ENCODE measurements at places on chromosomes 5 and 9.

- H3K27ac ChIP-seq, result no peak overlapping the region
- no peaks in the 10 kb centered on the region for H3K27me3 ChIP-seq
- no peaks in the 10 kb centered on the region for H3K36me3 ChIP-seq
- H3K4me3 ChIP-seq, result no peak overlapping the region
- no peaks in the 10 kb centered on the region for H3K4me1 ChIP-seq
- DNase-seq, result no peak
These were observed 22.0 kb downstream of the ENHO start for GRCh38 chr9:34500623-34501267.

DNA sequence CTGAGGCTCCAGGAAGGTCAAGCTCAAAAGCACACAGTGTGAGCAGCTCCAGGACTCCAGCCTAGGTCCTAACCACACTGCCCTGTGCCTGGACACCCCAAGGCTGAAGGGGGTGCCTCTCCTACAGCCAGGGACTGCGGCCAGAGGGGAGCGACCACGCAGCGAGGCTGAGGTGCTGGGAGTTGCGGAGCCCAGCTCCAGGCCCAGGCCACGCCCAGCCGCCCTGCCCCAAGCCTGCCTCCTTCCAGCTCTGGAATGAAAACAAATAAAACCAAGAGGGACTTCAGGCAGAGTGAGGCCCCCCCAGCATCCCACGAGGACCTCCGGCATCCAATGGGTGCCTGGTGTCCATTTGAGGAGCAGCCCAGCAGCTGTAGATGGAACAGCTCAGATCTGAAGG, 15.2 kb downstream of the VAV2 start:
- peaks cover 2% of the 10 kb centered on the region for H3K4me1 ChIP-seq
- no peak overlapping the region for H3K27ac ChIP-seq
- DNase-seq, result no peak
- no peaks in the 10 kb centered on the region for H3K27me3 ChIP-seq
- H3K4me3 ChIP-seq, result no peak overlapping the region

DNA sequence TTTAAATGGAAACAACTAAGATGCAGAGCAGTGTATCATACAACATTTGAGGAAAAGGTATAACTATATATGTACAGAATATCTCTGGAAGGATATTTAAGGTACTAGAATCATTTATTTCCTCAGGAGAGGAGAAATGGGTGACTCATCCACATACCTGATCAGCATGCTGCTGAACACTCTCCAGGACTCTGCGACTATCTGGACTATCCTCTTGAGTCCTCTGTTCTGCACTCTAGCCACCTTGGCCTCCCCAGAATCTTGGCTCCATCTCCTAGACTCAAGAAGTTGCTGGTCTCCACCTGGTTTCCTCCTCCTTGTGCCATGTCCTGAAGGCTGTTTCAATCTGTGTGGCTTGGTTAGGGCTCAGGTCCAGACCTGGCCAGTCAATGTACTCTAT, 8.8 kb upstream of the PRDM6 start:
- H3K27me3 ChIP-seq, result peaks cover 13% of the 10 kb centered on the region
- H3K36me3 ChIP-seq, result no peaks in the 10 kb centered on the region
- no peaks in the 10 kb centered on the region for H3K4me1 ChIP-seq

GRCh38 chr9:76785501-76785900, 21.3 kb downstream of the PCA3 start:
- no peak for DNase-seq
- H3K4me3 ChIP-seq, result no peak overlapping the region
- no peaks in the 10 kb centered on the region for H3K36me3 ChIP-seq
- H3K27ac ChIP-seq, result no peak overlapping the region
- H3K4me1 ChIP-seq, result no peaks in the 10 kb centered on the region

- no peaks in the 10 kb centered on the region for H3K27me3 ChIP-seq
- H3K4me1 ChIP-seq, result peaks cover 4% of the 10 kb centered on the region
- no peak overlapping the region for H3K4me3 ChIP-seq
- no peak overlapping the region for H3K27ac ChIP-seq
- DNase-seq, result no peak
These were observed 48.2 kb downstream of the P4HA2 start for GRCh38 chr5:132179405-132179804.
